ENCODE measurements at places on chromosomes 4 and X.

DNA sequence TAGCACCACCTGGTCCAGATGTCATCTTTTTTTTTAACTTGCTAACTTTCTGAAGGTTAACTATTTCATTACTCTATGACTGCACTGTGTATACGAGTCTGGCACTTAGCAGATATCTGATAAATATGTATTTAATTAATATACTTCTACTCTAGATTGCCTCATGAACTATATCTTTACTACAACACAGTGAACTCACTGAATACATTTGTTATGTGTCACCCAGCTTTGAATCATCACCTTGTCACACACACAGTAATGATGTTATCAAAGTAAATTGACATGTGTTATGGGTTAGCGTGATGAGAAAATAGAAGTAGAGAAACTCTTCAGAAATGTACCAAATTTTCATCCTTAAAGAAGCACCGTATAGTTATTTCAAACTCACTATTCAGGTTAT is 419.3 kb upstream of the ADGRL3 start:
- DNase-seq = no peak

DNA sequence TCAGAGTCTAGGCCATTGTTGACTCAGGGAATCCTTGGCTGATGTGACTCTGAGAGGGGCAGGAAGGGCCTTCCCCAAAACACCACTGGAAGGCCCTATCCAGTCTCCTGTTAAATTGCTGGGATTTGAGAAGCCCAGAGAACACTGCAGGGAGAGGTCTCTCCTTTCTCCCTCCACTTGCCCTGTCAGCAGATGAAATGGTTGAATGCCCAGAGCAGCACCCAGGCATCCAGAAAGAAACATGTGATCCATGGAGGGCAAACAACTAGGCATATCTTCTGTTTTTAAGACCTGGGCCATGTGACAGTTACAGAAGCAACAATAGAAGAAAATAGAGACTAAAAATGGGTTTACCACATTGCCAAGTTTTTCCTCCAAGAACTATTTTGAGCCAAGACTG is 291.1 kb downstream of the QDPR start:
- DNase-seq = no peak

GRCh38 chr4:166073783-166074182 is 200.7 kb downstream of the TLL1 start:
- no peak for DNase-seq

GRCh38 chr4:82528074-82528473 is 33.7 kb downstream of the TMEM150C start:
- no peak for DNase-seq

GRCh38 chr4:150720973-150721518 is 139.1 kb downstream of the MAB21L2 start:
- no peak for DNase-seq

GRCh38 chr4:8547912-8548730 is 32.1 kb upstream of the GPR78 start:
- DNase-seq = no peak

DNA sequence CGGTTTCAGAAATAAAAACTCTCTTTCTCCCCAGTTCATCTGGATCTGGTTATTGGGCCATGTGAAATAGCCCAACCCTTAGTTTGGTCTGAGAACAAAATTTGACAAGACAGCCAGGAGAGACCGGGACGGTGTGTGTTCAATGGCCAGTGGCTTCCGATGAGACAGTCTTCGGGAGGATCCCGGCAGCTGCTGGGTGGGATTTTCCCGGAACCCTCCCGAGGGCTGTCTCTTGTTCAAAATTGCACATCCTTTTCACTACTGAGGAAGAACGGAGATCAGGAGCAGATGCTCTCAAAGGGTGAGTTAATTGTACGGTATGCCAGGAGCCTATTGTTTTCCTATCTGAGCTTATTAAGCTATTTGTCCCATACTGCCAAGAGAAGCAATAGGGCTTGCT is 166.5 kb downstream of the PRR32 start:
- no peak for DNase-seq

GRCh38 chrX:133516686-133517085 is 101.4 kb upstream of the GPC4 start:
- DNase-seq = no peak

DNA sequence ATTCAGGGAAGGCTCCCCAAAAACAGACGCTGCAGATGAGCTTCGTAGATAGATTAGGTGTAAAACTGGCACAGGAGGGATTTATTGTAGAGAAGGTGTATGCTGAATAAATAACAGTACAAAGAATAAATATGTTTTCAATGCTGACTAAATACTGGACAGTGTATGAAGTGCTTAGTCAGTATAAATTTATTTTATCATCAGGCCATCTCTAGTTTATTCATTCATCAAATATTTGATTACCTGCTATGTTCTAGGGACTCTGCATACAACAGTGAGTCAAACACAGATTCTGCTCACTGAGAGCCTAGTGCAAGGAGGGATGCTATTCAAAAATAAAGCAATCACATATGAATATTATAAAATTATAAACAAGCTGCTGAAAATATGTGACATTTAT is 63.6 kb upstream of the TSPAN5 start:
- no peak for DNase-seq

DNA sequence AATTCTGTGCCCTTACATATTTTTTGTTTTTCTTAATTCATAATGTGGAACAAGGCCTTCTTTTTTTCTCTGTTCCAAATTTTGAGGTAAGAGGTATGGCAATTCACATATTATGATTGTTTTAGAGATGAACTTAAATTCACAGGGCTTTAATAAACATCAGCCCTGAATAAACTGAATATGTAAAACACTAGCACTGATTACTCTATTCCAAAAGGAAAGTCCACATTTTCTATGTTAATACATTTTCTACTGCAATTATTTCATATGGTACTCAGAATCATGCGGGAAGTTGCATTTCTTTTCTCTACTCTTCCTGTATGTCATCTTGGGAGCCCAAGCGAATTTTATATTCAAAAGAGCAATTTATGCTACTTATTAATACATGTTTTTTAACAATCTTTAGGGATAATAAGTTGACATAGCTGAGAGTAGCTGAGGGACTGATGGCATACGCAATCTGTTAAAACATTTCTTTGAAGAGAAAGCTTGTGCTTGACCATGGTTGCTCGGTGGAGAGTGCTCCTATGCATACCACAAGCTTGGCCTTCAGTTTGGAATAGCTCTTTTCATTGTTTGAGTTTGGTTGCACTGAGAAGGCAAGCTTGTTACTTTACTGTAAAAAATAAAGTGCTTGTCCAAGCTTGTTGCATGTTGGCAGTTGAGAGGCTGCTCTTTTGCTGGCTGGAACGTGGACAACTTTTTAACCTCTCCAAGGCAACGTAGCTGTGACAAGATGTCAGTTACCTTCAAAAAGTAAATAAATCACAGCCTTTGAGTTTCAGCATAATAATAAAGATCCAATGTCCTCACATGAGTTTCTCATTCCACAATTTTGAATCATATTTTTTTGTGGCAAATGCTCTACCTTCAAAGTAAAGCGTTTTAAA is 196.3 kb upstream of the SPRY1 start:
- DNase-seq = no peak

- no peak for DNase-seq
These were observed 57.7 kb upstream of the ATXN3L start for GRCh38 chrX:13377550-13377934.

DNA sequence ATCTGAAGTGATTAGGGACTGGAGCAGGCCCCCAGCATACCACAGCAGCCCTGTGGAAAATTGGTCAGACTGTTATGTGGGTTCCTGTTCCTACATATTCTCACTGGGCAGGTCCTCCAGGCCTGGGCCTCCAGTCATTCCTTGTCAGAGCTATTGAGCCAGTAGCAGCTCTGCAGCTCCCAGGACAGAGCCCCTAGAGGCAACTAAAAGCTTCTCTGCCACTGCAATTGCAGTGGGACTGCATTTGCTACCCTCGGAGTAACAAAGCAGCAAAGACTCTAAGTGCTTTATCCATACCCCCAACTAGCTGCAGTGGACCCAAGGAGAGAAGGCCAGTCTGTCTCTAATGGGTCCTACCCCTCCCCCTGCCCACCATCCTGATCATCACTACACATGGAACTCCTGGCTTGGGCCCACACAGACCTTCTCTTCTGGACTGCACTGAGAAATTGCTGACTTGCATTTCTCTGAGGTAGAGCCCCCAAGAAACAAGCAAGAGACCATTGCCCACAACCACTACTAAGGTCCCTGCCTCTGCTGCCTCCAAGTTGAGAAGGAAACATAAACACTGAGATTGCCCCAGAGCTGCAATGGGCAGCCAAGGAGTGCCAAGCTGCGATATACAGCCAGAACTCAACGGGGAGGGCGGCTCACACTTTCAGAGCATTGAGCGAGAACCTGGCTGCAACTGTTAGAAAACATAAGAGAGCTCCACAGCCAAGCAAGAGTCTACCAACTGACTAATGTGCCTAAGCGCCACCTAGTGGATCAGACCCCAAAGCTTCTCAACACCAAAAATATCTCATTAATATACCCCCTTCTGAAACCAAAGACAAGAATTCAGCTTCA is 738.7 kb upstream of the NDST4 start:
- no peak for DNase-seq

Measured in T-helper 17 cell (primary cell).